ENCODE measurements at places on chromosomes 2 and 18.

- DNase-seq: no peak
These were observed 47.1 kb upstream of the REL start for GRCh38 chr2:60834270-60834717.

DNA sequence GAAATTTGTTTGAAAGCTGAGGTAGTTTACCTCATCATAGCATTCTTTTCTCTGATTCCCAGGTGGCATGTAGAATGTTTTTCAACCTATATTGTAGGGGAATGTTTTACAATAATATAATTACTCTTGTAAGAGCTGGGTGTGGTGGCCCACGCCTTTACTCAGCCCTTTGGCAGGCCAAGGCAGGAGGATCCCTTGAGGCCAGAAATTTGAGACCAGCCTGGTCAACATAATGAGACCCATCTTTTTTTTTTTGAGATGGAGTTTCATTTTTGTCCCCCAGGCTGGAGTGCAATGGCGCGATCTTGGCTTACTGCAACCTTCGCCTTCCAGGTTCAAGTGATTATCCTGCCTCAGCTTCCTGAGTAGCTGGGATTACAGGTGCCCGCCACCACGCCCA lies 3.6 kb downstream of the USP39 start:
- DNase-seq: no peak

GRCh38 chr2:39839261-39839848 lies 60.3 kb upstream of the THUMPD2 start:
- DNase-seq: no peak

DNA sequence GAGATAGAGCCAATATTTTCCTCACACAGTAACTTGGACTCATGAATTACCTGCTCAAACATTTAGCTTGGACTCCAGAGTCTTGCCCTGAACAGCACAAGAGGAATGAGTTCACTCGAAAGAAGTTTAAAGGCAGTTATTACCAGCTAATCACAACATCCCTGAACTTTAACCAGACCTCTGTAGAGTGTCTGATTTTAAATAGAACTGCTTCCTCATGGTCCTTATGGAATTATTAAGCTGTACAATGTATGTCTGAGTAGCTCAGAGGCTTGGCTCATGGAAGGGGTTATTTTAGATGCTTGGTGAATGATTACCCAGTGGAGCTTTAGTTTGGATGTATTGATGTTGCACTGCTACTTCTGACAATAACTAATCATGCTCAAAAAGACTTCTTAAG lies 183.1 kb downstream of the FMNL2 start:
- DNase-seq: no peak

GRCh38 chr2:190482451-190482850 lies 52.1 kb downstream of the NEMP2 start:
- no peak for DNase-seq

DNA sequence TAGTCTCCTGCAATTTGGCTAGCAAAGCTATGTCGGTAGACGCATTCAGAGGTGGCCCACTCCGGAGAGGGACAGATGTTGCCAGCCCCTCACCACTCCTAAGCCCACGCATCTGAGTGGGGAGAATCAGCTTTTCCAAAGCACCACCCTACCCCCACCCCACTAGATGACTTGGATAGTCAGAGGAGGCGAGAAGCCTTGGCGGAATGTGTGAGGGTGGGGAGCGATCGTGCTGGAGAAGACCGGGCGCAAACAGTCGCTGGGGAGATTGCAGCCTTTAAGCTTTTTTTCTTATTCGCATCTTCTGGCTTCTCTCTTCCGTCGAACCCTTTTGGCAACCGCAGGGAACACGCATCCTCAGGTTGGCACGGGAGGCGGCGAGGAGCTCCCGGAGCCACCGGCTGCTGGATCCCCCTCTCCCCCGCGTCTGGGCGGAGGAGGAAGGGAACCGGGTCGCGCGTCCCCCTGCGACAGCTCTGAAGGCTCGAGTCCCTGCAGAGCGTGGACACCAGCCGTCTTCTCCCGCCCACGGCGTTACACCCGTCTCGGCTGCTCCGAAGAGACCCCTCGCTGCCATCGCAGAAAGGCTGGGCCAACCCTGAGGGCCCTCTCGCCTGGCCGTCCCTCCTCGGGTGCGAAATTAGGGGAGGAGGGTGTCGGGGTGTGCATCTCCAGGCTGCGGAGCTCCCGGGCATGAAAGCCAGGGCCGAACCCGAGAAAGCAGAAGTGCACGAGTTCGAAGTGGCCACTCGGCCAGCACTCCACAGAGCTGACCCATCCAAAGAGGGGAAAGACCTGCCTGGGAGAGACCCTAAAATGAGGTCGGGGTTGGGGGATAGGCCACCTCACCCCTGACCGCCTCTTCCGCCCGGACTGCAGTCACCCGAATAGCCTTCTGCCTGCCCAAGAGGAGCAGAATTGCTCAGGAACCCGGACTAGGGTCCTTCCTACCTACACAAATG lies 12.2 kb downstream of the EVX2 start:
- DNase-seq: no peak

GRCh38 chr2:8625399-8626300 lies 56.2 kb upstream of the ID2 start:
- no peak for DNase-seq

- no peak for DNase-seq
These were observed 135.0 kb downstream of the FIGN start for GRCh38 chr2:163600801-163601200.

- no peak for DNase-seq
These were observed 366.7 kb downstream of the NUP35 start for GRCh38 chr2:183490914-183491313.

DNA sequence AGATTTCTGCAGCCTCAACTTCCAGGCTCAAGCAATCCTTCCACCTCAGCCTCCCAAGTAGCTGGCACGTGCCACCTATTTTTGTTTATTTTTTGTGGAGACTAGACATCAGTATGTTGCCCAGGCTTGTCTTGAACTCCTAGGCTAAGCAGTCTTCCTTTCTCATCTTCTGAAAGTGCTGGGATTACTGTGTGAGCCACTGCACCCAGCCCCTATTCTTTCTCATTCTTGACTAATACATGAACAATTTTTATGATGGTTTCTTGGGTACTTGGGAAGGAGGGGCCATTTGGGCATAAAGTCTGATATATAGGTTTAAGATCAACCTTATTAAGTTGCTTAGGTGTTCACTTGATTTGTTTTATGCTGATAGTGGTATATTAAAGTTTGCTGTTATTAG lies 26.2 kb downstream of the EPC2 start:
- DNase-seq: no peak

GRCh38 chr2:134466141-134466540 lies 212.3 kb downstream of the MGAT5 start:
- DNase-seq: no peak
